ENCODE measurements at places on chromosomes 3 and 15.

DNA sequence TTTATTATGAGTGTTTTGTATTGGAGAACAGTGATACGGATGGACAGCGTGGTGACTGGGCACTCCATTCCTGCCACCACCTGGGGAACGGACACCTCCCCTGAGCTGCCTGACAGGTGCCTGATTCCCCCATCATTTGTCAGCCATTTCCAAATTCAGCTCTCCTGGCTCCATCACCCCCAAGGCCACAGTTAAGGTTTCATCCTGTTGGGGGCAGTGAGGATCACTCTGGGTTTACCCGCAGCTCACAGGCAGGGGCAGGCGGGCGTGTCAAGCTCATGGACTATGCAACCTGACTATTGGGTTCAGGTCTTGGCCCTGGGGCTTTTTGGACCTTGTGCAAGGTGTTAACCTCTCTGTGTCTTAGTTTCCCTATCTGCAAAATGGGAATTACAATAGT lies 76.3 kb downstream of the RAB11A start:
- DNase-seq: no peak

DNA sequence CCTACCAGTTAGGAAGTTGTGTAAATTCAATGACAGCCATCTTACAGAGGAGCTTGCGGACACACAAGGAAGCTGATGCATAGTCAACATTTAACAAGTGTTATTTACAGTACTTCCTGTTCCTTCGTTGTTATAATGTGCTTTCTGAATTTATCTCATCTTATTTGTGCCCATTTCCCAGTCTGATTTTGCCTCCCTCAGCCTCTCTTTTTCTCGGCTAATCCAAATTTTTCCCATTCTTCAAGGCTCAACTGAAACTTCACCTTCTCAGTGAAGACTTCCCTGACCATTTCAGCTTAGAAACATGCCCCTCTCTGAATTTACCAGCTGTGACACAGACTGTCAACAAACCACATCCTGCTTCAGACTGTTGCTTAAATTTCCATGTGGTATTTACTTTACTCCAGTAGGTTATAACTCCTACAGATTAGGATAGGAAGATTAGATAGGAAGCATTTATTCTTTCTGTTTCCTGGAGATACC lies 55.7 kb upstream of the CP start:
- DNase-seq: no peak

DNA sequence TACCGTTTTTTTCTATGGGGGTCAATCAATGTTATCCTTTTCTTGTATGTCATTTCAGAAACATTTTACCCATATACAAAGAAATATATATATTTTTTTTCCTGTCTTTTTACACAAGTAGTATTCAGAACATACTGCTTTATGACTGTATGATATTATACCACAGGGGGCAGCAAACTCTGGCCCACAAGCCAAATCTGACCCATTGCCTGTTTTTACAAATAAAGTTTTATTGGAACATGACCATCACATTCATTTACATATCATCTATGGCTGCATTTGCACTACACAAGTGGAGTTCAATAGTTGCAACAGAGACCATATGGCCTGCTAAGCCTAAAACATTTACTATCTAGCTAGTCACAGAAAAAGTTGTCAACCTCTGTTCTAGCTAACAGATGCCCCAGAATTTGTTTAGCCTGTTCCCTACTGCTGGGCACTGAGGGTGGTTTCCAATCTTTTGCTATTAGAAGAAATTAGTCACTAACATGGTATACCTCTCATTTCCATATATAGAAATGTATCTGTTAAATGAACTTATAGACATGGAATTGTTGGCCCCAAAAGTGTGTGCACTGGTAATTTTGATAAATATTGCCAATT lies 57.7 kb downstream of the BFSP2 start:
- no peak for DNase-seq

DNA sequence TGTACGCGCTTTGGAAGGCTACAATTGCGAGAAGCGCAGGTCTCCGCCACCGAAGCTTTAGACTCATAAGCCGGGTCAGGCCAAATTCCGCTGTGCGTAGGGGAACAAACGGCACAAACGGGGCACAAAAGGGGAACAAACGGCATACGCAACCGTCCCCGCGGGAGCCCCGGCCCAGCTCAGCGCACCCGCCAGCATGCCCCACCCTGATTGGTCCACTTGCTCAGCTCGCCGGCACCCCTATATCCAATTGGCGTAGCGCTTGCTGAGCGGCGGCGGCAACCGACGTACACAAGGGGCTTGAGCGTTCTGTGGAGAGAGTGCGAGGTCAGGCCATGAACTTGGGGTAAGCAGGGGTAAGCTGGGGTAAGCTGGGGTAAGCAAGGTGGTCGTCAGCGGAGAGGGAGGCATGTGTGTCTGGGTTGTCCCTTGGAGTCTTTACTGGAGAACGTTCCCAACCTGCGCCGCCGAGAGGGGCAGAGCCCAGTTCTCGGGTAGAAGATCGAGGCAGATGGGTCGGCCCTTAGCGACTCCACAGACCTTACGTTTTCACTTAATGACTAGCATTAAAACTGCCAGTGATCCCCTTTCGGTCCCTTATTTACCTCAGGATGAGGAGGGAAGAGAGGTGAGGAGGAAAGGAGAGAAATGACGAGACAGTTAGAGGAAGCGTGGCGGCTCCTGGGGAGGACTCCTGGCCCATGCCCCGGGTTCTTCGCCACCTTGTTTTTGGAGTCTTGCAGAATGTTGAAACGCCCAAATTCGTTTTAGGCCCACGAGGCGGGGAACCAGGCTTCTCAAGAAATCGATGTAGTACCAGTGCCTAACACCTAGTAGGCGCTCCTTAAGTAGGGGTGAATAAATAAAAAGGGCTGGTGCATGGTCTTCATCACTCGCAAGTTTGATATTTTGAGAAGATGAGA lies at the start of gene CCDC66:
TSS of gene CCDC66 (plus strand) at position 268 of the 923 bp plus-strand sequence. CDS start at position 336, 68 bp downstream.
- DNase-seq: peak; percentile 88

DNA sequence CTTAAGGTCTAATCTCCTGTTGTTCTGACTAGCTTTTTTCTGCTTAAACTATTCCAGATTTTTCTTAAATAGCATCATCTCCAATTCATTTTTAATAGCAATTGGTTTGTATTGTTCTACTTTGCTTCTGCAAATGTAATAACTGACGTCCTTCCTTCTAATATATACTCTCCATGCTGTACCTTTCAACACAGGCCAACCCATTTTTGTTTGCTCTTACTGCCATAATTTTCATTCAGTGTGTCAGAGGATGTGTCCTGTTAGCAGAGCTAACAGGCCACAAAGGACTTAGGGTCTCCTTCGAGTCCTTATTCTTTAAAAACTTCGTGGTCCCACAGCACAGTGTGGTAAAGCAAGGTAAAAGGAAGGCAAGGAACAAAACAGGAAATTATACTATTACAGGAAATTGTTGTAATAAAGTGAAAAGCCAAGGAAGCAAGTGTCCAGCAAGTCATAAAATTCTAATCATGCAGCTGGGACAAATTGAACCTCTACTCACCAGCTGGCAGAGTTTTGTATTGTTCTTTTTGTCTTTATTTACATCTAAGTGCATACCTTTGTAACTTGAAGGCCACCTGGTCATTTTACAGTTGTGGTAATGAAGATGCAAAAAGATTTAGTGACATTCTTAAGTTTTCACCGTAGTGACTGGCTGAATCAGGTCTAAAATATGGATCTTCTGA lies 64.9 kb upstream of the ZBTB20 start:
- DNase-seq: no peak

DNA sequence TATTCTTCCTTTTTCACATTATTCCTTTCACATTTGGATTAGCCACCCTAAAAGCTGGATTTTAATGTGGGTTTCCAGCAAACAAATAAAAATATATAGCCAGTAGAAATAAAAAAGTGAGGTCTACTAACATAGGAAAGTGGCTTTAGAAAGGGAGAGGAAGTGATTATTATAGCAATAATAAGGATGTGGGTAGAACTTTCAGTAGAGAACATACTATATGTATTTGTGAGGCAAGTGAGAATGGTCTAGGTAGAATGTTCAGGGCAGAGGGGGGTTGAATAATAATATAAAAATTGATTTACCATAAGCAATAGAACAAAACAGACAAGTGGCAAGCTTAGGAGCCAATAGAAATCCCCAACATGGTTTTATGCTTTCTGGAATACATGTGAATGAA lies 88.6 kb downstream of the NR1I2 start:
- DNase-seq: no peak

GRCh38 chr3:57810048-57810447 lies 53.9 kb downstream of the SLMAP start:
- no peak for DNase-seq

DNA sequence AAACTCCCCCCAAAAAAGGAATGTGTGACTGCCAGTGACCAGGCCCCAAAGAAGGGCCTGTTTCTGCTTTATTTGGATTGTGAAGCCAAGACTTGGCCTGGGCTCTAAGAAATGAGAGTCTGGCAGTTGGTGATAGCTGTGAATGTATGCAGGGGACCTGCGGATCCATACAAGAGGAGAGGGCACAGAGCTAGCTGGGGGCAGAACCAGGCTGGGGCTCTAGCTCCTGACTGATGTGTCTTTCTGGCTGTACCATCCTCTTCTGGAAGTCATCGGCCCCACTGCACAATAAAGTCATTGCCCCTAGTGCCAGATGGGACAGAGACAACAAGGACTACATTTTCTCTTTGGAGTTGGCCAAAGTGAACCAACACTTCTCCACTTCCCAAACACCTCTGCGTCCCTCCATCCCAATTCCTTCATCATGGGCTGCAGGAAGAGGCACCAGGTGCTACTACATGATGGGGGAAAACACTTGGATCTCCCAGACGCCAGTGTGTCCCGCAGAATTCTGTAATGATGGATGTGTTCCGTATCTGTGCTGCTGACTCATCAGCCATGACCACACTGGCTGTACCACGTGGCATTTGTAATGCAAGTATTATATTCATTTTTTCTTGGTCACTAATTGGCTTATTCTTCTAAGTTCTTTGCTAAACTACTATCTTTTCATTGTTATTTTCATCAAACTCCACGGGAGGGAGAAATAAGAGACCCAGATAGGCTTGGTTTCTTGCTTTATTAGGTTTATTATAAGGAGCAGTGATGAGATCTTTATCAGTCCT lies 1.7 kb upstream of the PLA2G4F start:
- no peak for DNase-seq

- DNase-seq: no peak
These were observed 251.1 kb downstream of the CNTN3 start for GRCh38 chr3:74363346-74363745.

- DNase-seq: no peak
These were observed 454.0 kb upstream of the ROBO2 start for GRCh38 chr3:76585794-76586392.

All from substantia nigra (tissue), 51 donors.